ENCODE measurements at places on chromosomes 11 and 22.

GRCh38 chr11:66478729-66479393 lies 1.4 kb upstream of the DPP3 start:
- no peak for DNase-seq

- DNase-seq: no peak
Observed at GRCh38 chr11:73145986-73146575, 4.0 kb upstream of the FCHSD2 start.

GRCh38 chr11:45653277-45653676 lies 12.1 kb downstream of the CHST1 start:
- DNase-seq: no peak

GRCh38 chr11:8671193-8671612 lies 11.3 kb downstream of the TRIM66 start:
- DNase-seq: peak; percentile 43

DNA sequence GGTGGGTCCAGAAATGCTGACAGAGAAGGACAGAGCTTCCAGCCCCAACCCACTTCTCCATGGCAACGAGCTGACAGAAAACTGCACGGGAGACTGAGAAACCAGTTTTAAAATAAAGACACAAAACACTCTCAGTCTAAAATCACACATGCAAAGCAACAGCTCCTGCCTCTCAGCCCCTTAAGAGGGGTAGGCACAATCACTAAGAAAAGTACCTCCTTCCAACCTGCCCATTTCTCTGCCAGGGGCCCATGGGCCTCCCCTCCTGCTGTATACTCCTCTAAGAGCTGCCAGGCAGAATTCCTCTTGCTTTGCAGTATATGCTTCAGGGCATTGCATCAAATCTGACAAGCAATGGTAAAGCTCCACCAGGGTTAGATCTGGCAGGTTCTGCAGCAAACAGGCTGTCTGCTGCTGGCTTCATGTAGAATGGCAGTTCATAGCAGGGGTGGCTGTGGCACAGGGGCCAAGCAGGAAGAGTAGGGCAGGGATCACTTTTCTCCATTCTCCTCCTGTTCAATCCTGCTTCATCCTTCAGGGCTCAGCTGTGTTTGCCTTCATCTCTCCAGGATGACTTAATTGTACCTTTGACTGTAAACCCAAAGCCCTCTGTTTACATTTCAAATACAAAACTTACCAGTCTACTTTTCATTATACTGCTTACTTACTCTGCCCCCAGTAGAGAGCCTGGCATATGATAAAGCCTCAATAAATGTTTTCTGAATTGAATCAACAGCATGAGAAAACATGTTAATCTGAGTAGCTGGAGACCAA lies 77.7 kb downstream of the KCNC1 start:
- no peak for DNase-seq

DNA sequence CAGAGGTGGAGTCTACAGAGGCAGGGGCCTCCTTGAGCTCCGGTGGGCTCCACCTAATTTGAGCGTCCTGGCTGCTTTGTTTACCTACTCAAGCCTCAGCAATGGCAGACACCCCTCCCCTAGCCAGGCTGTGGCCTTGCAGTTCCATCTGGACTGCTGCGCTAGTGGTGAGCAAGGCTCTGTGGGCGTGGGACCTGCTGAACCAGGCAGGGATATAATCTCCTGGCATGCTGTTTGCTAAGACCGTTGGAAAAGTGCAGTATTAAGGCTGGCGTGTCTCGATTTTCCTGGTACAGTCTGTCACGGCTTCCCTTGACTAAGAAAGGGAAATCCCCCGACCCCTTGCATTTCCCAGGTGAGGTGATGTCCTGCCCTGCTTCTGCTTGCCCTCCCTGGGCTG lies 77.7 kb downstream of the GDPD4 start:
- DNase-seq: no peak

- DNase-seq: no peak
Observed at GRCh38 chr11:105432241-105432995, 177.5 kb upstream of the GRIA4 start.

DNA sequence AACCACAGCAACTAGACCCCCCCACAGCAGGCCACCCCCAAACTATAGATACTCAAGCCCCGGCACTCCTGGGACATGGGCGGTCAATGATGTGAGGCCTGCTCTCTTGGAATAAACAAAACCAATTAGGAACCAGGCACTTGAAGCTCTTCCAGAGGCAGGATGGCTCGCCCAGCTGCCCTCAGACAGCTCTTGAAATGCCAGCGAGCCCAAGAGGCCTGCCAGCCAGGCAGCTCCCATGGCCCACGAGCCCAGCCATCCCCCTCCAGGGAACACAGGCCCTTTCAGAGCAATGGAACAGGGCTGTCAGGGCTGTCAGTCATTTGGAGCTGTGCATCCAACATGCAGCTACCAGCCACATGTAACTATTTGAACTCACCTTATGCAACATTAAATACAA lies 34.0 kb upstream of the TFIP11 start:
- DNase-seq: peak; percentile 85

DNA sequence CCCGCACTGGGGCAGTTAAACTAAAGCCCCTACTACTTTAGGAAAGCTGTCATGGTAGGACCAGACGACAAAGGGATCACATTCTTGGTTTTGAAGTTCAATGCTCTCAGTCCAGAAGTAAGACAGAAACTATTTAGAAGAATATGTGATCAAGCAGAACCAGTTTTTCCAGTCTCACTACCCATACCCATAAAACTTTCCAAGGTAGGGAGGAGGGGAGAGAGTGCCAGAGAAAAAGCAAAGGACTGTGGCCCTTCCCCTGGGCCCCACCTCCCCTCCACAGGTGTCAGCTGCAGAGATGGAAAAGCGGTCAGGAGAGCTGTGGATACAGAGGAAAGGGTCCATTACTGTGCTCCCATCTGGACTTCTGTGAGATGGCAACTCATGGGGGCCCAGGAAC lies 587.1 kb downstream of the SOX6 start:
- DNase-seq: no peak

DNA sequence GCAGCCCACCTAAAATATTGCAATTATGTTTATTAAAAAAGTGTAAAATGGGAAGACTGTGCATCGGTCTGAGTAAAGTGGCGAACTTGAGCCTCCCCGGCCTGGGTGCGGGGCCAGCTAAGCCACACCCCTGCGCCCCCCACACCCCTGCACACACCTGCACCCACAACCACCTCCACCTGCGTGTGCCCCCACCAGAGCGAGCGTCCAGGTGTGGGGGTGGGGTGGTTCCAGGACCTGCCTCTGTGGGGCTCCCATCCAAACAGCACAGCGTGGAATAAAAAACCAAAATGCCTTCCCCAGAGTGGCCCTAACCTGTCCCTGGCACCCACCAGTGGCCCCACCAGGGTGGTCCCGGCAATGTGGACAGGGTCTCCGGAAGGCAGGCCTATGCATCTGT lies 30.1 kb upstream of the CARS1 start:
- no peak for DNase-seq

- DNase-seq: no peak
Observed at GRCh38 chr22:39433476-39434242, 23.2 kb upstream of the MGAT3 start.

DNA sequence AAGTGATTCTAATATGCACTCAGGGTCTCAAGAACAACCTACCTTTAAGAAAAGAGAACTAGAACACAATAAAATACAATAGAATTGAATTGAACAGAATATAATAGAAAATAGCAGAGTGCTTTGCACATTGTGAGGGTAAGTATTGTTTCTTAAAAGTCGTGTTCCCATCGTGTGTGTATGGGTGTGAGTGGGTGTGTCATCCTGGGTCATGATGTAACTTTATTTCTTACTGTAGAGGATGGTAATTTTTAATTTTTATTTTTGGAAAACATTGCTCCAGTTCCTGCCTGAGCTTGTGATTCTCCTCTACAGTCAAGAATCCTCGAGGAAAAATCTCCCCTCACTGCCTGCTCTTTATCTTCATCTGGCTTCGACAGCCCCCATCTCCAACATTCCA lies 75.7 kb upstream of the CSNK2A3 start:
- no peak for DNase-seq

GRCh38 chr11:9639099-9639498 lies 24.8 kb upstream of the SWAP70 start:
- DNase-seq: peak; percentile 63
